NCI-H1092 (cell line): ENCODE measurements at places on chromosomes 2 and 18.

DNA sequence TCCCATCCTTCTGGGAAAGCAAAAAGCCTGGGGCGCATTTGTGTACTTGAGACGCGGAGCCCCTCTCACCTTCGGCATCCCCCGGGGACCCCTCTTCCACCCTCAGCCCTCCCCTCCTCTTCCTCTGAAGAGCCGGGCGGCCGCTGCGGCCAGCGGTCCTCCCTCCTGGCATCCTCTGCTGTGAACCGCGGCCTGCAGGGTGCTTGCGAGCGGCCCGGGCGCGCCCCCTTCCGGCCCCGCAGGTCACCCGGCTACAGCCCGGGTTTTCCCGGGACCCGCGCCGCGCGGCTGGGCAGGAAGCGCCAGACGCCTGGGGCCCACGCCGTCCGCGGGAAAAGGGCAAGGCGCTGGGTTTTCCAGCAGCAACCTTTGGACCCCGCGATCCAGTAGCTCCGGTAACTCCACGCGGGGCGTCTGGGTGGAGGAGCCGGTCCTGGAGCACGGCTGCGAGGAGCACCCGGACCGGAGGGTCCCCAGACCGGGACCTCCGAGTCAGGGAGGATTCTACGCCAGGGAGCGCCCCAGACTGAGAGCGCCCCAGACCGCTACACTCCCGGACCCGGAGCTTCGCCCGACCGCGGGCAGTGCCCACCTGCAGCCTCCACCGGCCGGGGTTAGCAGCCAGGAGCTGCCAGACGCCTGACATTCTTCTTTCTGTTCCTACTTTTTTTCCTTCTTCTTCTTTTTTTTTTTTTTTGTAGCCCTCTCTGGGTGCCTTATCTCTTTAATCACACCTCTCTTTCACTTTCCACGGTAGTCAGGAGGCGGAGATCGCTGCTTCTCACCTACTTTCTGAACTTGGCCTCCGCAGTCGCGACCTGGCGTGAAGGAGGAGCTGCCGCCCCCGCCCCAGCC is at the start of gene IL18R1:
Gene IL18R1 (plus strand): TSS at position 271 of the 855 bp plus-strand sequence. CDS start 6,865 bp downstream, outside the sequence.
- DNase-seq = no peak

- DNase-seq = no peak
Observed at GRCh38 chr2:8882094-8882493, 44.7 kb upstream of the KIDINS220 start.

DNA sequence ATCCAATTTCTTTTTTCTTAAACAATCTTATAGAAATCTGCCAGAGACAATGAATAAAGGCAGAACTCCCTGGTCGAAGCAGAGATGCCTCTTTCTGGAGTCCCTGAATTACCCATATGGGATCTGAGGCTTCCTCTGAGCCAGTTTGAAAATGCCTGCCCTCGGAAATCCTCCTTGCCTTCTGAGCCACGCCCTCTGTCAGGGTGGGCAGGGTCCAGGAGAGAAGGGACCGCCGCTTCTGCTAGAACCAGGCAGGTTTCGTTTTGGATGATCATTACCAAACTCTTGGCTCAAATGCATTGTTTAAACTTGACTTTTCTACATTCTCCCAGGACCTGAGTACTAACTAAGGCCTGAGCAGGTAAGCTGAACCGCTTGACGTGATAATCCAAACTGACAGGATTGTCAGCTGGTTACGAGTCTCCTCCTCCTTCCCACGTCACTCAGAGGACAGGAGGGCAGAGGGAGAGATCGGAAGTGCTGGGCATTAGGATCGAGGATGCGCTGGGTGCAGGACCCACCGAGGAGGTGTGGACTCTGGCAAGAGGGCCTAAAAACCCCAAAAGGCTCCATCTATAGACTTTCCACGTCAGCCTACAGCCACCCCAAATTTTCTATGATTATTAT is 128.4 kb downstream of the KLHL29 start:
- DNase-seq = no peak

GRCh38 chr2:25269233-25269632 is 72.5 kb downstream of the DNMT3A start:
- no peak for DNase-seq

DNA sequence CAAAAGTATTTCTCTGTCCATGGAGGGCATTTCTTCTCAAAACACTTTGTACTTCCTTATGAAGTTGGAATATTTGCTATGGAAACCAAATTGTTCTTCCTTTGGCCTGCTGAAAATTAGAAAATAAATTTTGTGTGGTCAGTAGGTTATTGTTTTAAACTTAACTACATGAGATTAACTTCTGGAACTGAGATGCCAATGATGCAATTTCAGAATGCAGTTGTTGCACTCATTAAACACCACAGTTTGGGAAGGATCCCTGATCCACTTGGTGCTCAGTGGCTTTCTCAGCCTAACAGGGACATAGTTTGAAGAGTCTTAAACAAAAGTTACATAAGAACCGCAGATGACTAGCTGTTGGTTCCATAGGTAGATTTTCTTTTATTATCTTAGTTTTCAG is 23.3 kb upstream of the IL1R1 start:
- no peak for DNase-seq

GRCh38 chr2:232402518-232402917 is 4.1 kb upstream of the ALPG start:
- DNase-seq = no peak

- DNase-seq = no peak
Observed at GRCh38 chr18:22827216-22827615, 105.9 kb upstream of the RBBP8 start.

DNA sequence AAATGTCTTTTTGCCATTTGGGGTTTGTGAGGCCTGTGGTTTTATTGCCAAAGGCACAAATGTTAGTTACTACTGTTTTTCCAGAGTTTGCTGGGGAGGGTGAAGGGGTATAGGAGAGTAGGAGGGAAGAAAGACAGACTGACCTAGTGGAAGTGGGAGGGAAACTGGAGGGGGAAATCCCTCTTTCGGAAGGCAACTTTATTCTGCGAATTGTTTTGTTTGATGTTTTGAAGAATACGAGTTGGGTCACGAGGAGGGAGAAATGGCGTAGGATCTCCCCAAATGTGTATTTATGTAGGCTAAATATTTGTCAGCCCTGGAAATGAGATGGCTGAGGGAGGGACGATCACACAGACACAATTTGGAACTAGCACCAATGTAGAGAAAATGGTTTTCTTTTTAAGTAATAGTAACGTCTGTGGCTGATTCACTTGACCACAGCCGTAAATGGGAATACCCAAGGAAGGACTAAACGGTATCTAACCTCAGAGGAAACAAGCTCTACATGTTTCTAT is 172.3 kb downstream of the ICOS start:
- no peak for DNase-seq

DNA sequence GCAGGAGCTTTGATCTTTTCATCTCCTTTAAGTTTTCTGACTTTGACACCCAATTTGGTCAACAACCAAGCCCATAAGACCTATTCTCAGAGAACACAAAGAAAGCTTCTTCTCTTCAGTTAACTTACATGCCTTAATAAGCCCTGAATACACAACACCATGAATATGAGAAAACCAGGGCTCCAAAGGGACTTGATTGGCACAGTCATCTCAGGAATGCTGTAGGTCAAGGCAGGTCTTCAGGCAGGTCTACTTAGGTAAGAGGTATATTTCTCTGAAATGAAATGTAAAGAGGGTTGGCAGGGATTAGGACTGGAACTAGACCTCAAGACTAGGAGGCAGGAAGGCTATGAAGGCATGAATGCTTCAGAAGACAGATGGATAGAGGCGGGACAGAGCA is 24.4 kb upstream of the EIF2AK3 start:
- DNase-seq = no peak

DNA sequence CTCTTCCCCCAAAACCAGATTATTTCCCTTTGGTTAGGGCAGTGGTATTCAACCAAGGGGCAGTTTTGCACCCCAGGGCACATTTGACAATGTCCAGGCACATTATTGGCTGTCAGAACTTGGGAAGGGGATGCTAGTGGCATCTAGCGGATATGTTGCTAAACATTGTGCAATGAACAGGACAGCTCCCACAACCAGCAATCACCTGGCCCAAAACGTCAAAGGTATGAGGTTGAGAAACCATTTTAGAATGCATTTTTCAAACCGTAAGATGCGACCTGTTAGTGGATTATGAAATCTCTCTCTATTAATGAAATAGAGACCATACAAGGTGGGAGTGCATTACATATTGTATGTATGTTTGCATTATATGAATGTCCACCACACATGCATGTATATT is 54.2 kb downstream of the CD8B2 start:
- DNase-seq = no peak

DNA sequence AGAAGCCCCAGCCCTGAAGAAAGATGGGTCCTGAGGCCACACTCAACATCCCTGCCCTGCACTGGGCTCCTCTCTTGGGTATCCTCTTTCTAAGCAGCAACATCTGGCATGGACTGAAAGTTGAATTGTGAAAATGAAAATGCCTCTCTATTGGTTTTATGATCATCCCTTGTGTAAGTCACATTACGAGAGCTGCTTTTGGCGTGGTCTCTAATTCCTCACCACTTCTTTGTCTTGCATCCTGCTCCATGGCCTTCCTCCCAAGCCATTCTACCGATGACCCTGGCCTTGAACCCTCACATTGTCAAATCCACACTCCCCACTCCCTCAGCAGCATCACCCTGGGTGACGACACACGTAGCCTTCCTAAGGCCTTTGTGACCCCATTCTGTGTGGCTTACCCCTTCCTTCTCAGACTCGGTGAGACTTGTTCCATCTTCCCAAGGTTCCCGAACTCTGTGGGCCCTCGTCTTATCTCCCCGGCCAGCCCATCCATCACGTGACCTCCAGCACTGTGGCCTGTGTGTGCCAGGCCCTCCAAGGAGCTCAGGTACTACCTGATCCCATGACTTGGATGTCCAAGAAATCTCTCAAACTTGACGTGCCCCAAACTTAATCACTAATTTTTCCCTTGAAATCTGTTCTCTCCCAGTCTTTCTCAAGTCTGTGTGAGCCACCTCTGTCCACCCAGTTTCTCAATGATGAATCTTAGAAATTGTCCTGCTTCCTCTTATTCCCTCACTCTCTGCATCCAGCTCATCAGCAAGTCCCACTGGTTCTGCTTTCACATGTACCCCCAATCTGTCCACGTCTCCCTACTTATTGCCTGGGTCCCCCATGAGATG is 194.7 kb upstream of the HS6ST1 start:
- DNase-seq = no peak

DNA sequence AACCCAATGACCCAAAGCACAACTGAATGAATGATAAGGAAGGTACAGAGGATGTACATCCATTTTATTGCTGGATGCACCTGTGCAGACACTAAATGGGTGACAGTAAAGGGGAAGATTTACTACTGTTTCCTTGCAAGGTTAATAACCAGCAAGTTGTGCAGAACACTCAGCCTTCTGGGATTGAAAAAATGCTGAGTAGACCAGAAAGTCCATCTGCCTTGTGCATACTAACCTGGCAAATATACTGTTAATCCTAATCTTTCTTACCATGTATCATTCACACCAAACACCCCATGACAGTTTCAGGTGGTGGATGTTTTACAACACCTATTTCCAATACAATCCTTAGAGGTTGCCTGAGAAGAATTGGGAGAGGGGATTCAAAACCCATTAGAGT is 814.1 kb upstream of the NRXN1 start:
- DNase-seq = no peak

DNA sequence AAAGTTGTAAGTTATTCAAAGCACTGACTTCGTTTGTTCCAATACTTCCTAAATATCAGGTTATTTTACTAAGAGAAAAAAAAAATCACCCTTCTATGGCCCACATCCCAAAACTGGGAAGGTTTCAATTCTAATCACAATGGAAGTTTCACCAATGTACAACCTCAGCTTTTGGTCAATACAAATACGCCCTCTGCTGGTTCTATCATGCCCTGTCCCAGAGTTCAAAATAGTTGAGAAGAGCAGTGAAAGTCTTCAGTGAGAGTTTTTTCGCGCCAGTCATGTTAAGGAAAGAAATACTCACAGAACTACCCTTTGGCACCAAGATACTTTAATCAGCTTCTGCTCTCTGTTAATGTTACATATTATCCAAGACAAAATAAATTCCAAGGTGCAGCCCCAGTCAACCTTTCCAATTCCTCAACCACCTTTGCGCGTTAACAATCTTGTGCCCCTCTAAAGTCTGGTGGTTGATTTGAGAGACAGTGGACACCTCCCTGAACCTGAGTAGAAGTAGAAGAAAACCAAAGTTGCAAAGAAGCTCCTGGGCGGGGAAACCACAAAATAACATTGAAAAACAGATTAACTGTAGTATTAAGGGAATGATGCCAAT is 59.9 kb downstream of the SUMO1 start:
- DNase-seq = peak; percentile 27

- DNase-seq = no peak
Observed at GRCh38 chr2:11393711-11394236, 49.3 kb upstream of the ROCK2 start.

DNA sequence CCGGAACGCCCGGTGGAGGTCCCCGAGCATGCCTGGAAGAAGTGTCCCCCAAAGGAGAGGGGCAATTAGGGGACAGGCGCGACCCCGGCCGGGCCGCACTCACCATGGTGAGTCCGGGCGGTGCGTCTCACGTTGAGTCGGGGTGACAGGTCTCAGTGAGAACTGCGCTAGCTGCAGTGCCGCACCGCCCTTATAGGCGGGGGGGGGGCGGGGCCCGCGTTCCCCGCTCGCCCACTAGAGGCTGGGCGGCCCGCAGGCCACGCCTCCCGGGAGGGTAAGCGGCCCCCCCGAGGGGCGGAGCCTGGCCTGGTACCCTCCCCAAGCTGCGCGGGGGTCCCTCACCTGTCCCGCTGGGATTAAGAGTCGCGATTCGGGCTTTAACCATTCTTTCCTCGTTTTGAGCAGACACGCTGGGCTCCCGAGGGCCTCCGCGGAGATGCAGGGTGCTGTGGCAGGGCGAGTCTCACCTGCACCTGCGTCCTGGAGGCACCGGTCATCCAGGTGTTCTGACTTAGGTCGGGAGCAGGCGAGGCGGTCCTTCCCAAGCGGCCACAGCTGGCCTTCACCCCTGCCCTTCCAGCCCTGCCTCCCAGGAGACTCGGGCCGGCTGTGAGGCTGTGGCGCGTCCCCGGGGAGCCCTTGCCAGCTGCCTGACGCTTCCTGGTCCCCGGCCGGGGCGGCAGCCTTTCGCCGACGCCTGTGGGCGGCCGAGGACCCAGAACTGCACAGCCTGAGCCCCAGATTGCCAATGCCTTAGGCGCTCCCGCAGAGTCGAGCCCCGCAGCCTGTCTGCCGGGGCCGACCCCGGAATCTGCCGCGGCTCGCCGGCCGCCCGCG is at the start of gene TUBA4A:
Gene TUBA4A (minus strand): TSS at position 166 of the 837 bp plus-strand sequence. CDS start 60 bp downstream, at position 106.
- DNase-seq = peak; percentile 44

DNA sequence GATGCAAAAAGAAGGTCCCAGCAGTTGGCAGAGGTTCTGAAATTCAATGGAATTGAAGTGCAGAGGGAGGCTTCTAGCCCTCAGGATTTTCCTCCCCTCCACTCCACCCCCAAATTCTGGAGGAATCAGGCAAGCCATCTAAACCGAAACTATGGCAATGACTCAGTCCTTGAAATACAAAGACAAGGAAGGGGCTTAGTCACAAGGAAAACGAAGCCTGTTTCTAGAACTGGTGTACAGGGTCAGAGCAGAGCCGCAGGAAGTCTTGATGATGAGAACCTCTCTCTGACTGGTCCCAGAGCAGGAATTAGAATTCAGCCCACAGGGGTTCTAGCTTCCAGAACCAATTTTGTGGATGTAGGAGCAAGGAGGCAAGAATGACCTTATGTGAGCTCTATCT is 111.7 kb upstream of the SCN1A start:
- DNase-seq = no peak

GRCh38 chr2:159164457-159164911 is 122.0 kb downstream of the WDSUB1 start:
- DNase-seq = no peak
